ENCODE measurements at places on chromosomes 3 and 15. TPM values are rescaled to one million over a fixed set of nuclear protein-coding genes. Genes with fewer than 3 reads are reported as not detected.

Gene SLCO2A1
- not detected for total RNA-seq

Gene GATA2
- 0.24 TPM for total RNA-seq

Gene TRH
- not detected for total RNA-seq

Gene RBM15B
- total RNA-seq: 35.6 TPM

Gene SLC2A2
- not detected for total RNA-seq

Gene ZMYND10
- 0.74 TPM for total RNA-seq

Gene CADPS
- not detected for total RNA-seq

Gene SUMF1
- total RNA-seq: 7.1 TPM

Gene TICRR
- 22.5 TPM for total RNA-seq

Gene RETNLB
- total RNA-seq: not detected

Gene FAM3D
- not detected for total RNA-seq

Gene OR4M2
- total RNA-seq: not detected

Gene CLDN18
- not detected for total RNA-seq

Gene TMC3
- total RNA-seq: not detected

Gene GNAT1
- total RNA-seq: not detected

Gene CPN2
- not detected for total RNA-seq

Gene GABRR3
- not detected for total RNA-seq

Gene SIN3A
- total RNA-seq: 74.2 TPM

Gene TNIK
- 24.6 TPM for total RNA-seq

Gene SCN11A
- total RNA-seq: 0.08 TPM

Gene LMAN1L
- 0.14 TPM for total RNA-seq

Gene USP13
- total RNA-seq: 11.9 TPM

Gene MFGE8
- 33.1 TPM for total RNA-seq

Gene KLHL40
- not detected for total RNA-seq

Gene CAPN7
- total RNA-seq: 23.6 TPM

Gene CYP8B1
- total RNA-seq: not detected

Gene BNC1
- total RNA-seq: not detected

Gene ABHD10
- 56.2 TPM for total RNA-seq

Gene AHSG
- total RNA-seq: not detected

Gene SENP8
- total RNA-seq: 2.2 TPM

Gene TMEM158
- 0.20 TPM for total RNA-seq

Gene ECE2
- total RNA-seq: not detected

Gene SLC24A5
- total RNA-seq: not detected

Gene MAP2K5
- 17.0 TPM for total RNA-seq

Gene IL17RC
- total RNA-seq: 0.36 TPM

Gene DBR1
- total RNA-seq: 28.1 TPM

Gene CYP19A1
- not detected for total RNA-seq

Gene TMCC1
- 15.2 TPM for total RNA-seq

Gene SLC22A14
- total RNA-seq: not detected

Gene CILP
- total RNA-seq: not detected

Gene SMCO1
- not detected for total RNA-seq

Gene CGNL1
- not detected for total RNA-seq

Gene DUOX2
- total RNA-seq: not detected

Gene XCR1
- not detected for total RNA-seq

Gene POPDC2
- 1.6 TPM for total RNA-seq

Gene PDCD10
- 78.7 TPM for total RNA-seq

Gene RARRES1
- total RNA-seq: not detected

Gene DPH6
- 13.1 TPM for total RNA-seq

Gene CLSTN2
- total RNA-seq: not detected

Gene CEMIP
- total RNA-seq: not detected

Gene IL17RD
- not detected for total RNA-seq

Gene MEGF11
- total RNA-seq: not detected

Gene STRIT1
- total RNA-seq: not detected

Gene KIF23
- total RNA-seq: 57.3 TPM

Data from activated naive CD8-positive, alpha-beta T cell treated with anti-CD3 and anti-CD28 coated beads for 36 hours (primary cell).